Stimulated activated CD4-positive, alpha-beta T cell treated with anti-CD3 and anti-CD28 coated beads, Interleukin-12 subunit alpha, Interleukin-12 subunit beta, amount 100 ng/mL, for 24 hours (primary cell): ENCODE measurements at places on chromosomes 3 and 15.
A peak's percentile ranks its signal among the peaks of the same experiment; 100 is the strongest.

- peak; percentile 79 for DNase-seq
These were observed 10.0 kb downstream of the POC1A start for GRCh38 chr3:52144034-52144795.

GRCh38 chr15:46080016-46080415, 445.2 kb downstream of the SQOR start:
- no peak for DNase-seq

- no peak for DNase-seq
These were observed 767.5 kb upstream of the ROBO1 start for GRCh38 chr3:80535286-80535685.

- no peak for DNase-seq
These were observed 684 bp upstream of the RPS27L start for GRCh38 chr15:63157891-63158431.

GRCh38 chr15:52352086-52352485, 56.5 kb upstream of the MYO5C start:
- DNase-seq, result no peak

GRCh38 chr15:64389036-64389435, 1.4 kb downstream of the TRIP4 start:
- no peak for DNase-seq

DNA sequence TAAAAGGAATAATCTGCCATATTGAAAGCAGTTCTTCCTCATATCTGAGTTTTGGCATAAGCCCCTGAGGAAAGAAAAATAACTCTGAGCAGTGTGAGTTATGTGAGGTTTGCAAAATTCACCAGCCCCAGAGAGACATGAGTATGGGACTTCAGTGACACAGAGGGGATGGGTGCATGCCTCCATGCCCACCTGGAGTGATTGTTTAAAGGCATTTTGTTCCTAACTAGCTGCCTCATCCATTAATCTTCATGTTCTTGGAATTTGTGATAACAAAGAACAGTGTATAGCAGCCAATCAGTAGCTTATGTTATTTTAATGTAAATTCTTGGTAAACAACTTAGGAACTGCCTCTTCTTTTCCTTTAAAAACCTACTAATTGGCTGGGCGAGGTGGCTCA, 11.1 kb upstream of the ESYT3 start:
- no peak for DNase-seq

GRCh38 chr15:65146438-65146837, 12.8 kb upstream of the PDCD7 start:
- no peak for DNase-seq

DNA sequence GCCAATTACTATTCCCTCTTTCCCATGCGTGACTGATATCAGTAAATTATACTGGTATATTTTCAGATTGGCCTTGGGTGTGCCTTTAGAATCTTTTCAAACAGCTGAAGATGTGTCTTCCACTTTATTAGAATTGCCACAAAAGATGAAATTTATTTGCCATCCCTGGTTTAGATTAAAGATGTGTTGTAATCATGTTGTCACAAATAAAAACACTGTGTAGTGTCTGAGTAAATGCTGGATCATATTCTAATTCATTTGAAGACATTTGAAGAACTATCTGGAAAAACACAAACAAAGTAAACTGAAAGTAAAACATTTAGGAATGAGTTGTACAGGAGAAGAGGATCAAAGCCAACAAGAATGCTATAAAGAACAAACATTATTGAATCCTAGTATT, 339.7 kb upstream of the COL8A1 start:
- DNase-seq, result no peak

DNA sequence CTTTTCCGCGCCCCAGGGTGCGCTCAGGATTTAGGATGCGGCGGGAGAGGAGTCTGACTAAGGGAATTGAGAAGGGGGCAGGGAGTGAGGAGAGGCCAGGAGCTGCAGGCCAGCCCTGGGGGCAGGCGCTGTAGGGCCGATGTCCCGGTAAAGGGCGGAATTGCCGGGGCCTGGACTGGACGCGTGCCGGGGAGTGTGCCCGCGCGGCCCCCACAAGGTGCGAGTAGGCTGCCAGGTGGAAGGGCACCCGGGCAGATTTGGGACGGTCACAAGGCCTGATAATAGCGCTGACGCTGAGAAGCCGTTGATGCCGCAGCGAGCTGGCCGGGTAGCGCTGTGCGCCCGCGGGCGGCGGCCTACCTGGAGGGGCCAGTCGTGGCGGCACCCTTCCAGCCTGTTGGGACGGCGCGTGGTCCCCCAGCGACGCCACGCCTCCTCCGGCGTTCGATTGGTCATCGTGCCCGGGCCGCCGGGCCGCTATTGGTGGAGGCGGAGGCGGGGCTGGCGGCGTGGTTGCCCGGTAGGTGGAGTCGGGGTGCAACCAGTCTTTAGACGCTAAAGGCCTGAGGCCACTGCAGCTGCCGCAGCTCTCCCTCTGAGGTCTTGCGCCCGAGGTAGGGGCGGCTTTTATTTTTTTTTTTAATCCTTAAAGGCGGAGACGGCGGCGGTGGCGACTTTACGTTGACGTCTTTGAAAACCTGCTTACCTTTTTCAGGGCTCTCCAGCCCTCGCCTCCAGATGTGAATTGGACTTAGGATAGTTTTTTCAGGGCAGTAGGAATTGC, 903 bp downstream of the SLC25A38 start:
- peak; percentile 87 for DNase-seq

- DNase-seq, result no peak
These were observed 3.5 kb downstream of the MYZAP start for GRCh38 chr15:57595011-57595866.

DNA sequence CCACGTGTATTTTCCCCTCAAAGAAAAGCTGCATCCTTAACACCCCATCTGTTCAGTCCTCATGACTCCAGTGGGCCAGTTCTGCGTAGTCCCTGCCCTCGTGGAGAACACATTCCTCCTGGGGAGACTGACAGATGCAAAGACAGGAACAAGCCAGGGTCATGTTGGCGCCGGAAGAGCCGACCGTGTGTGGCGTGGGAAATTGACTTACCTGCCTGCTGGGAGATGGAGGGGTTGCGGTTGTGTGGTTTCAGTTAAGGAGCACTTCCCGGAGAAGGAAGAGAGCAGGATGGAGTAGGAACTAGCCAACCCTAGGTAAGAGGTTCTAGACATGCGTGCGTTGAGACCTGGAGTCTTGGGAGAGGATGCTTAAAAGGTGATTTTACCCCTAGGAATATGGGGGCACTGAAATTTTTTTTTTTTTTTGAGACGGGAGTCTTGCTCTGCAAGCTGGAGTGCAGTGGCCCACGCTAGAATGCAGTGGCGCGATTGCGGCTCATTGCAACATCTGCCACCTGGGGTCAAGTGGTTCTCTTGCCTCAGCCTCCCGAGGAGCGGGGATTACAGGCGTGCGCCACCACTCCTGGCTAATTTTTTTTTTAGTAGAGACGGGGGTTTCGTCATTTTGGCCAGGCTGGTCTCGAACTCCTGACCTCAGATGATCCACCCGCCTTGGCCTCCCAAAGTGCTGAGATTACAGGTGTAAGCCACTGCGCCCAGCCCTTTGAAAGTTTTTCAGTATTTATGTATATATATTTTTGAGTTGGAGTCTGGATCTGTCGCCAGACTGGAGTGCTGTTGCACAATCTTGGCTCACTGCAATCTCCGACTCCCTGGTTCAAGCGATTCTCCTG, 1.4 kb downstream of the VHL start:
- DNase-seq, result no peak

DNA sequence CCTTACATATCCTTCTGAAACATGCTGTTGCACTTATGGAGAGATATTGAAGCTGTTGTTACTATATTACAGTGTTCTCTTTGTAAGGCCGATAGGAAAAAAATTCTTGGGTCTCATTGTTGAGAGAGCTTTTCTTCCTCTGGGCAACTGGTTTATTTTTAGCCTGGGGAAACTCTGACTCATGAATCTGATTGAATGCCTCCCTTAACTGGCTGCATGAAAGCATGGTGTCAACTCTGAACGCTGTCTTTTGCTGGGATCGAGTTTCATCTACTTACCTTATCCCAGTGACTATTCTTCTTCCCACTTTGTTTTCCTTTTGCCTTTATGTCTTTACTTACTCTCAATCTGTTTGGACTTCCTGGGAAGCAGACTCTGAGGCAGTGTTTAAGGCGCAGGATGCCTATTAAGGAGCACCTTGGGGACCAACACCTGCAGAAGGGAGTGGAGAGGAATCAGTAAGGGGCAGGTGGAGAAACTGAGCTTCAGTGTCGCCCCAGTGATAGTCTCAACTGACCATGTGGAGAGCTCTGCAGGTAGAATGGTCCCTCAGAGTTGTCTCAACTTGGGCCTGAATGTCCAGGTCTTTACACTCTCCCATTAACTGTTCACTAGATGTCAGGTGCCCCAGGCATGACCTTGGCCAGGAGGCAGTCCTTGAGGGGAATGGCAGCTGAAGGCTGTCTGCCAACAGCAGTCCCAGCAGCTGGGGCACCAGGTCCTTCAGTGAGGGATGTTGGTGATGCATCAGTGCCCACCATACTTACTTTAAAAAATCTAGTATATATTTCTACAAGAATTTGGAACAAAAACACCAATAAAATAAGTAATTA, 88.9 kb upstream of the CCNL1 start:
- no peak for DNase-seq

GRCh38 chr3:116423374-116423773, 21.9 kb downstream of the LSAMP start:
- DNase-seq, result no peak

- no peak for DNase-seq
These were observed 186.3 kb downstream of the SATB1 start for GRCh38 chr3:18238746-18239331.

GRCh38 chr3:14532691-14533456, 7.3 kb downstream of the GRIP2 start:
- DNase-seq, result no peak

DNA sequence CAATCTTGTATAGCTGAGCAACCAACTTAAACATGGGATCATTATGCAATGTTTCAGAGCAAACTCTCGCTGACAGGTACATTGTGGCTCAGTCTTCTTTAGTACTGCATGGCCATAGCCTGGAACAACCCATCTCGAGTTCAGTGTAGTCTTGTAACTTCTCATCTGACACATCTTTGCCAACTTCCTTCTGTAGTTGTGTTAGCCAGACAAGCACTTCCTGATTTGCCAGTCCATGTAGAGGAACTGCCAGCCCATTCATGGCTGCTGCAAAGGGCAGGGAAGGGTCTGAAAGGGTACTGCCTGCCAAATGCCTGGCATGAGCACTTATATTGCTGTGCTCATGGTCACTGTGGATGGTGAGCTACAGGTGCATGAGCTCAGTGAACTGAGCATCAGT, 49.2 kb upstream of the CCDC54 start:
- DNase-seq, result no peak

GRCh38 chr3:180680097-180680430, 775 bp upstream of the CCDC39 start:
- no peak for DNase-seq

- DNase-seq, result no peak
These were observed 23.9 kb downstream of the ILDR1 start for GRCh38 chr3:121998030-121998580.

- no peak for DNase-seq
These were observed 129.8 kb downstream of the SLC9A9 start for GRCh38 chr3:143718463-143718862.

DNA sequence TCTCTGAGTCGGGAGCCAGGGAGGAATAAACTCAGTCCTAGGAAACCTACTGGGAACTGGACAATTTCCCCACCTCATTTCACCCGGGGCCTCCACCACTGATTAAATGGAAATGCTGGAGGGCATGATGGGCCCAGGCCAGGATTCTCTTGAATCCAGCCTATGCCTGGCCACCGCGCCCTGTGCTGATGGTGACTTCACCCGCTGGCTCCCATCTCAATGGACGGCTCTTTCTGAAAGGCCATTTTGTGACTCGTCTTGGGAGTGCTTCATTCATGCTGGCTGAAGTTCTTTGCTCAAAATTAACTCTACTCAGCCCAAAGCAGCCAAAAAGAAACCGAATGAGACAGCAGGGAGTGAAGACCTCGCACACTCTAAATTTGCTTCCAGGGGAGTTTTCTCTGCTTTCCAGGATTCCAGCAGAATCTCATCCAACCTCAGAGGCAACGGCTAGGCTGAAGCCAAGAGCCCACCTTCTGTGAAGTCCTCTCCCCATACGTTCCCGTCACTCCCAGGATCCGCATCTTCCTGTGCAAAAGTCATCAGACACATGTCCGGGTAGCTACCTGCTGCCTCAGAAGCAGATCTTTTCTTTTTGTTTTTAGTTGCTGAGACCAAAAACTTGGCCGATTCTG, 266.0 kb upstream of the ICE2 start:
- DNase-seq, result no peak

DNA sequence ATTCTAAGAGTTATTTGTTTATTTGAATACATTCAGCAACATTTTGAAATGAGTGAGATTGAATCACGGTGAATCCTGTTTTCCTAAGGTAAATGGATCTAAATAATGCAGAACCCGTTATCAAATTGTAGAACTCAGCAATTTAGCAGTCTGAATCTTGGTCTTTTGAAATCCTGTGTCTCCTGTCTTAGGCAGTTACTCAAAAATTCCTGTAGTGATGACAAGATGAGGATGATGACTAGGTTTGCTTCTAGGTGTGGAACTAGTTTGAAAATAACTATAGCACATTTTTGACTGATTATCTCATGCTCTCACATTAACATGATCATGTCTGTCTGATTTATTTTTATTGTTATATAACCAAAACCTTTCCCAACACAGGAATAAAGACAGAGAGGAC, 115.0 kb downstream of the RAP2B start:
- DNase-seq, result no peak
